Keratinocyte (primary cell): ENCODE measurements at places on chromosomes 12 and 14.

DNA sequence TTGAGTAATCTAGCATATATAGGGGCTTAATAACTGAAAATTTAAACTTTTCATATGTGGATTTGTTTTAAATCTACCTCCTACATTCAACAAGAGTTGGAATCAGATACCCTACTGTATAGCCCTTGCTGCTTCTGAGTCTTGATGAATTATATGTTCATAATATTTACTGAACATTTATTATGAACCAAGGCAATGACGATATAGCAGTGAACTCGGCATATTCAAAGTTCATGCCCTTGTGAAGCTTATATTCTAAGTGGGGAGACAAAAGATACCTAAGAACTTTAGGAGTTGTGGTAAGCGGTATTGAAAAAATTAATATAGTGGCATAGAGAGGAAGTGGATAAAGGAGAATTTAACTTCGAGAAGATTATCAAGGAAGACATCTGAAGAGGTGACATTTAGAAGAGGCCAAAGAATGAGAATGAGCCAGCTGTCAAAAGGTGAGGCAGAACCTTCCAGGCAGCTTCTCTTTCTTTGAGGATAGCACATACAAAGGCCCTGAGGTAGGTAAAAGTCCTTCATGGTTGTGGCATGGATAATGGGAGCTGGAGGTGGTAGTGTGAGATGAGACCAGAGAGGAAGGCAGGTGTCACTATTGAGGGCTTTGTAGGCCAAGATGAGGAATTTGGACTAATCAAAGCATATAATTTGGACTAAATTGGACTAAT, 10.2 kb downstream of the EID3 start:
- H3K4me1 ChIP-seq, result no peaks in the 10 kb centered on the region
- H3K27me3 ChIP-seq, result no peaks in the 10 kb centered on the region
- H3K27ac ChIP-seq, result no peak overlapping the region
- no peak for DNase-seq

- peaks cover 14% of the 10 kb centered on the region for H3K4me1 ChIP-seq
- H3K36me3 ChIP-seq, result no peaks in the 10 kb centered on the region
- peak overlapping the region; percentile 81 for H3K27ac ChIP-seq
- H3K27me3 ChIP-seq, result no peaks in the 10 kb centered on the region
- no peak for DNase-seq
- H3K4me3 ChIP-seq, result peak overlapping the region; percentile 31
These were observed 296.2 kb upstream of the FLRT2 start for GRCh38 chr14:85233756-85234155.

GRCh38 chr14:95155045-95155444, 2.3 kb downstream of the DICER1 start:
- no peaks in the 10 kb centered on the region for H3K27me3 ChIP-seq
- DNase-seq, result no peak
- H3K36me3 ChIP-seq, result no peaks in the 10 kb centered on the region

GRCh38 chr12:5260086-5260485, 171.8 kb upstream of the NTF3 start:
- no peak overlapping the region for H3K27ac ChIP-seq
- H3K27me3 ChIP-seq, result no peaks in the 10 kb centered on the region
- no peak for DNase-seq
- H3K4me3 ChIP-seq, result no peak overlapping the region

- H3K27me3 ChIP-seq, result no peaks in the 10 kb centered on the region
- no peak overlapping the region for H3K4me3 ChIP-seq
- no peaks in the 10 kb centered on the region for H3K36me3 ChIP-seq
- H3K4me1 ChIP-seq, result no peaks in the 10 kb centered on the region
- DNase-seq, result no peak
These were observed 1638.7 kb upstream of the SEL1L start for GRCh38 chr14:83172363-83172762.
